WERI-Rb-1 (cell line): ENCODE measurements at places on chromosomes 1 and 21.
A peak's percentile ranks its signal among the peaks of the same experiment; 100 is the strongest.

DNA sequence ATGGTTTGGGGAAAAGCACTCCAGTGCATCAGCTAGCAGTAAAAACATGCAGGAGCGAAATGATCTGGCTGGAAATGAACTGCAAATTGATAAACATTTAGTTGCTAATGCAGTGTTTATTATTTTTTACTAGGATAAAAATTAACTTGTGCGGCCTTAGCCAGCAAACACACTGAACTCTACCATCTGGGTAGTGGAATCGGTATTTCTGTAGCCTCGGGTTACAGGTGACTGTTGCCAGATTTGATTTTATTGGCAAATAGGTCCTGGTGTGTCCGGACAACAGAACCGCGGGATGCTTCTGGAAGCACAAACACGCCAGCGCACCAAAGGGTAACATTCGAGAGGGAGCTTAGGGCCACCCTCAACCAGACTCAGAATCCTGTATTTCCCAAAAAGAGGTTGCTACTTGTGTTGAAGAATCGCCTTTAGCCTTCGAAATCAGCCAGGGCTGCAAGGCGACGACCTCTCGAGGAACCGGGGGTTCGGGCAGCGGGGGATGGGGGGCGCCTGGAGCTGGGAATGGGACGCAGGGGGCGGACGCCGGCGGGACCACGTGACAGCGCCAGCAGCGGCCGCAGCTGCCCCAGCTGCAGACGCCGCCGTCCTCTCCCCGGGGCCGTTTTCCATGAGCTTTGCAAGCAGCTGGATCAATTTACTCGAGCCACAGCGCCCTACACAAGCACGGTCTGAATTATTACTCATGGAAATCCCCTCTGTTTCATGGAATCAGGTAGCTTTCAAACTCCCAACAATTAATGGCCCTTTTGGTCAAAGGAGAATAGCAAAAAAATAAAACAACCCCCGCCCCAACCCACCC, 158.8 kb downstream of the TOMM20 start:
- DNase-seq = no peak

DNA sequence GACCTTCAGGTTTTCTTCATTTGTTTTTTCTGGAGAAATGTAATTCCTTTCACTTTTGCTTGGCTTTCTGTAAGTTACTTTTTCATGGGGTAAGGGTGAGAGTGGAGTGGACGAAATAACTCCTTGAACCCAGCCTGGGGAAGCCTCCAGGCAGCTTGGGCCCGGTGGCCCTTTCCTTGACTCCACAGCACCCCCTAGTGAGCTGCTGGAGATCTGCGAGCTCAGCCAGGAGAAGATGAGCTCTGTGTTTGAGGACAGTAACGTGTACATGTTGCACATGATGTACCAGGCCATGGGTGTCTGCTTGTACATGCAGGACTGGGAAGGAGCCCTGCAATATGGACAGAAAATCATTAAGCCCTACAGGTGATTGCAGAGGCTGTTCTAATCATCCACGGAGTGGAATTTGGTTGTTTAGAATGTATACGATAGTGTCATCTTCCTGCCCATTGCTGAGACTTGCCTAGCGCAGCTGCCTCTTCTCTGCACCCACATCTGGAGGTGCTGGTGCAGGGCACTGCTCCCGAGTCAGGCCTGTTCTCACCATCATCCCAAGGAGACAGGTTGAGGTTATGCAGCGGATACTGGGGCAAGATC, 51.0 kb downstream of the SMYD2 start:
- peak; percentile 53 for DNase-seq

DNA sequence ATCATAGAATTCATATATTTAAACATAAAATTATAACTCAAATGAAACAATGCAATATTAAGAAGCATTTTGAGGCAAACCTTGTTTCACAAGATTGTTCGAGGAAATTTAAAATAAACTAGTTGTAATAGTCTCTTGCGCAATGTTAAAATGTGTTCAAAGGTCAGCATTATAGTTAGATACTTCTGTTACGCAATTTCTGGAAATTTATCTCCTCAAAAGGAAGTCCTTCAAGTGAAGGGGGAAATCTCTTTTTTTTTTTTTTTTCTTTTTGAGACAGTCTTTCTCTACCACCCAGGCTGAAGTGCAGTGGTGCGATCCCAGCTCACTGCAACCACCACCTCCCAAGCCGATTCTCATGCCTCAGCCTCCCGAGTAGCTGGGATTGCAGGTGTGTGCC, 52.1 kb downstream of the FMO4 start:
- no peak for DNase-seq

- no peak for DNase-seq
These were observed 27.3 kb upstream of the THEM4 start for GRCh38 chr1:151936653-151937052.

DNA sequence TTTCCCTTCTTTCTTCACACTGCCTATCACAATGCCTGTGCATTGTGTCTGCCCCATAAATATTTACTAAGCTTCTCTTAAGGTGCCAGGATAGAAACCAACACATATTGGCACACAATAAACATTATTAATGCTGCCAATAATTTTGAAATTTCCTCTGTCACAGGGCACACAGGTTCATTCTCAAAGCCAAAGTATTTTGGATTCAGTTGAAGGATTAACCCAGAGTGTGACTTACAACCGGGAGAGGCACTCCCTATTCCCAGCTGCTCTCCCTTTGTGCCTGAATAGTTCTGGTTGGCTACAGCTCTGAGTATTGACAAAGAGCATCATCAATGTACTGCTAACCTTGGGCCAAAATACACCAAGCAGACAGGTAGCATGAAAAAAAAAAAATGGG, 46.6 kb upstream of the ATP1A1 start:
- no peak for DNase-seq

- DNase-seq = peak; percentile 93
These were observed at the start of gene TTLL7 for GRCh38 chr1:83998498-83999315. TSS of gene TTLL7 (minus strand) at chr1:83999132. CDS start at chr1:83952211, 46,921 bp downstream.

DNA sequence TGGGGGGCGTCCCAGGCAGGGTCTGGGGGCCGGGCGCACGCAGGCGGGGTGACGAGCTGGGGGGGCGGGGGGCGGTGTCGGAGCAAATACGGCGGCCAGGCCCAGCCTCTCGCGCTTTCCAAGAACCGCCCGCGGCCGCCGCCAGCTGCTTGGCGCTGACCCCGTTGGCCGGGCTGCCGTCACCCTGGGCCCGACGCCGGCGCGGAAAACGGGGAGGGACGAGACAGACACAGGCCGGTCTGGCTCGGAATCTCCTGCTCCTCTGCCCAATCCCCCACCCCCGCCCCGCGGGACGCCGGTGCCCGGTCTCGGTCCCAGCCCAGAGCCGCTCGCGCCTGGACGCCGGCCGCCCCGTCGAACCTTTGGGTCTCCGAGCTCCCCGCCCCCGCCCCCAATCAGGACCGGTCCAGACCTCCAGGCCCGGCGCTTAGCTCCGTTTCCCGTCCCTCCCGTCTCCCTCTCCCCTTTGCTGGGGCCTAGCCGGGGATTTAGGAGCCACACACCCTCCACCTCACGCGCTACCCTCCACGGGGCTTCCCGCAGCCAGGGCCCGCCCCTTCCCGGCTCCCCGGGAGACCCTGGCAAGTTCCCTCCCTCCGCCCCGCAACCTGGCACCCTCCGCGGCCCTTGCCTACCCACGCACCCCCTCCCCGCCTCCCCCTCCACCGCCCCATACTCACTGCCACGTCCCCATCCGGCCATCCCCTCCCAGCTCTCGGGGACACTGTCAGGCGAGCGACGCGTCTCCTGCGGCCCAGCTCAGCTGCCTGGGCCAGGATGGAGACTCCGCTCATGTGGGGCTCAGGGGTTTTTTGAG, 800 bp upstream of the MMP23B start:
- DNase-seq = no peak

DNA sequence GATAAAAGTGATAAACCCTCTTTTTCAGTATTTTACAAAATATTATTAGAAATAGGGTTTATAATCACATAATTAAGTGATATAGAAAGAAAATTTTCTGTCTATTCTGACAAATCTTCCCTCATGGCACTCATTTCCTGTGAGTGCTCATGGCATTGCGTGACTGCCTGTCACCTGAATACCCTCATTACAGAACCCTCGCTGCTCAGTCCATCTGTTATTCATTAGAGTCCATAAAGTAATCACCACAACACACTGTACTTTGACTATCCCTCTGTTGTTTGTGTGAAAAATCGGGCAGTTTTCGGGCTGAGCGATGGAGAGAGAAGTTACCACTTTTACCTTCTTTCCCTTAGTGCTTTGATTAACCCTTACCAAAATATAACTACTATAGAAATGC, 100.4 kb upstream of the BRINP3 start:
- DNase-seq = peak; percentile 13

GRCh38 chr21:46465651-46466050, 7.0 kb downstream of the DIP2A start:
- DNase-seq = no peak

GRCh38 chr1:24294228-24294672, 24.9 kb upstream of the GRHL3 start:
- DNase-seq = no peak

- peak; percentile 16 for DNase-seq
These were observed 1.2 kb downstream of the ITPKB start for GRCh38 chr1:226737819-226738420.

DNA sequence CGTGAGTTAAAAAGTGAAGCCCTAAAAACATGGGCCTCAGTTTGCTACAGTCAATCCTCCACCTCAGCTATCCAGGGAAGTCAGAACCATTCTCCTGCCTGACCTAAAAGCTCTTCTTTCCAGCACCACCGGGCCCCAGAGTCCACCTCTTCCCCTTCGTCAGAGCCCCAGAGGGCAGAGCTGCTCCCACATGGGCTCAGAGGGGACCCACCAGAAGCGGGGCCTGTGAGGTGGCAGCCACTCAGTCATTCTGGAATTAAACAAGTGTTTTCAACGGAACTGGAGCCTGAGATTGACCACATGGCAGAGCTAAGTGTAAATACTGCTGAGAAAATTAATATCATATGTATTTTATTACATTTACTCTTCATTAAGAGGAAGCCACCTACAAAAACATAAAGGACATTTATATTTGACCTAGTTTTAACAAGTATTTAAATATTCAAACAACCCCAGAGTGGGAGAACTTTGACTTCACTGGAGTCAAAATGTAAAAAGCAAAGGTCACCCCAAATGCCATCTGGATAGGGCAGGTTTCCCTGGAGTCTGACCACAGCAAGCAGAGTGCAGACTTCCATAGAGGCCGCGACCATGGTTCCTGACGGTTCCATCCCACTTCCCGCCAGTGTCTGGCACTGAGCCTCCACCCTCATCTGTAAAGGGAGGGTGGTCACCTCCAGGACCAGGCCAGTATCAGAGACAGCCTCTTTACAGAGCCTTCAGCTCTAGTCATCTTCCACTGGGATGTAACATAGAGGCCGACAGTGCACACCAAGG, 1.8 kb downstream of the SUMO3 start:
- no peak for DNase-seq

DNA sequence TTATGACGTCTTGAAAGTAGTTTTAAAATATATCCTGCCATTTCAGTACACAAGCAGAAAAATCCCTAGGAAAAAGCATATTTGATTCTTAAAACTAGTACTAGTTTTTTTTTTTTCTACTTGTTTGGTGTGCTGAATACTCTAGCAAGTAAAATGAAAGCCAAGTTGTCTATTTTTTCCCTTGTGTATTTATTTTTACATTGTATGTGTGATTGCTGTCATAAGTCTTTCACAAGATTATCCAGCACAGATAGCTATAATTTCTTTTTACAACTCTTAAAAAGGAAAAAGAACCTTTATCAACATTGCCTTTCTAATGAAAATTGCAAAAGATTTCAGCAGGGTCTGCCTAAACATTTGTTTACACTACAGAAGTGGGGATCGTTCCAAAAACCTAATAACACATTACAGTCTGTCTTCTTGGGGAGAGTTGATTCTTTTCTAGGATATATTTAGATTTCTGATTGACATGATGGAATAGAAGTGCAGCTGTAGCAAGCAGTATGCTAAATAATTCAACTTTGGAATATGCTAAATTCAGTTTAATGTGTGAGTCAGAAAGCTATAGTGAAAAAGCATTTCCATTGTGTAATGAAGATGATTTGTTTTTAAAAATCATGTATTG, 2.5 kb downstream of the DR1 start:
- DNase-seq = no peak

DNA sequence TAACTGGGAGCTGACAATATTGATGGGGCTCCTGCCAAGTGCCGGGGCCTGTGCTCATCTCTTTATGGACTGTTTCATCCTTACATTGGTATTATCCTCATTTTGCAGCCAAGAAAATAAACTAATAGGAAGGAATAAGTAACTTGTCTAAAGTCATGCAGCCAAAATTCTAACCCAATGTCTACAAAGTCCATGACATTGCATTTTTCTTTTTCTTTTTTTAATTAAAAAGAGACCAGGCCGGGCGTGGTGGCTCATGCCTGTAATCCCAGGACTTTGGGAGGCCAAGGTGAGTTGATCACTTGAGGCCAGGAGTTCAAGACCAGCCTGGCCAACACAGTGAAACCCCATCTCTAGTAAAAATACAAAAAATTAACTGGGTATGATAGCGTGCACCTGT, 18.8 kb downstream of the DEGS1 start:
- no peak for DNase-seq

- no peak for DNase-seq
These were observed 12.8 kb downstream of the SPATA46 start for GRCh38 chr1:162363823-162364222.

- no peak for DNase-seq
These were observed 55.1 kb downstream of the MACO1 start for GRCh38 chr1:25485536-25486411.

DNA sequence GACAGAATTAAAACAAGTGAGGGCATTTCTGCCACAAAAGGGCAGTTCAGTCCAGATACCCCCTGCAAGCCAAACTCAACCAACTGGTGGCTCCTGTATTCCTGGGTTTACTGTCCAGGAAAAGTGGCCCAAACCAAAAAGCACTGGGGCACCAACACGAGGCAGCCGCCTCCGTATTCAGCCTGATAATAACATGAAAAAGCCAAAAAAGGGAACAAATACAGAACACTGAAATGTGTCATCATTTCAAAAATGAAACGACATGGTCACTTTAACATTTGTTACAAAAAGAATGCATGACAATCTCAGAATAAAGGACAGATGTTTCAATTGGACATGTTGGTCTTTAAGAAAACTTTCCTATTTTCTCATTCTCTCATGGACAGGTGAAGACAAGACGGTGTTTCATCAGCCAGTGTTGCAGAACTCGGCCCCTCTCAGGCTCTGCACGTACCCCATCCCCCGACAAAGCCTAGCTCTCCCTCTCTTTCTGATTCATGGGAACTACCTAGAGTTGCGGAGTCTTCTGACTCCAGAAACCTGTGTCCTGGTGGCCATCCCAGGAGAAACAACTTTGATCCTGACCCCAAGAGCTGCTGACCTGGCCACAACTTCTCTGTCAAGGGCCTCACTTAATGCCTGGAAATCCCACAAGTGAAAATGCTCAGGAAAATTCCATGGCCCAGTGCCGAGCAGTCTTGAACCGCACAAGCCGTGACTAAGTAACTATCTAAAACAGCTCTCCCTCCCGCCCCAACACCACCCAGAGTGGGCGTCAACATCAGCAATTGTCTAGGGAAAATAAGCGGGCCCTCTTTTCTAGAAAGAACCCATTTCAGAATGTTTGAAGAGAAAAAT, 27.1 kb downstream of the ZBTB17 start:
- DNase-seq = no peak
